ENCODE measurements at places on chromosomes 13 and 19.

DNA sequence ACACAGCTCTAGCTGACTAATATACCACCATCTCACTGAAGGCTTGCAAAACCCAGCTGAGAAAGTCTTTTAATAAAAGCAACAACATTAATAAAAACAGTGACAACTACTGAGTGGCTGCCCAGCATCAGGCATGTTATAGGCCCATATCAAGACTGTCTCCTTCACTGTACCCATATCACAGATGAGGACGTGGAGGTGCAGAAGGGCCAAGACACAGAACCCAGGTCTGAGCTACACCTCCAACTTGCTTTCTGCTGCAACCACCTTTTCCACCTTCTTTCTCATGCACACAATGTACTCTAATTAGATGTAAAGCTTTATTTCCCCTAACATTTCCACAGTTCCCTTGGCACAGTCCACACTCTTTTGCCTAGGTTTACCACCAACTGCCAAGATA is 10.7 kb upstream of the MED26 start:
- no peak for DNase-seq

DNA sequence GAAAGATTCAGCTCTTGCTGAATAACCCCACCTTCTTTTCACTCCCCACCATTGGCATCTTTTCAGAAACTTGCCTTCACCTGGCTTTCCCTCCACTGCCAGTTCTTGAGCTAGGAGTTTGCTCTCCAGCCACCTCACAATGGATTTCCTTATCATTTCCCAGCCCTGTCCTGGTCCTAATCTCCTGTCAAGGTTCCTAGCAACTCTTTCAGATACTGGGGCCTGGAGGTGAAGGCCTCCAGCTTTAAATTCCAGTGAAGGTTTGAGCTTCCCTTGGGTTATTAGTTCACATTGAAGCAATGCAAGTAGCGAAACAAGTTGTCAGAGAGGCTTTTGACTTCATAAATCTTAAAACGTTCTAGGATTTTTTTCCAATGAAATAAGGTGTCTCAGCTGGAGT is 320.8 kb upstream of the MAB21L1 start:
- no peak for DNase-seq

DNA sequence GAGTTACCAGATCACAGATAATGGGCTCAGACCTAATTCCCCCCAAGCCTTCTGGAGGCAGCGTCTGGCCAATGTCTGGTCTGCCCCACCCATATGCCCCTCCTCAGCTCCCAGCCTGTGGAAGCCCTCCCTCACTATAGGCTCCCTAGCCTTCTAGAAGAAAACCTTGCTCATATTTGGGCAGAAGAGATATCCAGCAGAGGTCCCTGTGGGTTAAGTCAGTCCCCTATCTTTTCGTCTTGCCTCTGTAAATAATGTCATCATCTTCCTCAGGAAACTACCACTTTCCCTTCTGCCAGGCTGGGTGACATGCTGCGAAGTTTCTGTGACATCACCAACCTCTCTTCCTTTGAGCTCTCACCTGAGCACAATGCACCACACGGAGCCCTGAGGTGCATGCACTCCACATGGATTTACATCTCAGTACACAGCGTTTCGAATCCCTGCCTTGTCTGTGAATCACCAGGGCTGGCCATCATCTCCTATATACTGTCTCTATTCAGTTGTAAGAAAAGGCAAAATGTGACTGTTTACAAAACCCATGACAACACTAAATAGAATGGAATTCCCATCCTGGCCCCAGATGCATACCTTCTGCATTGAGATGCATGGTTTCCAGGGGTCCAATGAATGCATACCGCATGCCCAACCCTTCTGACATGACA is 112.8 kb downstream of the CRYL1 start:
- DNase-seq = no peak

GRCh38 chr19:5895409-5895808 is 8.2 kb downstream of the NDUFA11 start:
- no peak for DNase-seq

- DNase-seq = no peak
These were observed 76.9 kb downstream of the TNFSF13B start for GRCh38 chr13:108346376-108346775.

DNA sequence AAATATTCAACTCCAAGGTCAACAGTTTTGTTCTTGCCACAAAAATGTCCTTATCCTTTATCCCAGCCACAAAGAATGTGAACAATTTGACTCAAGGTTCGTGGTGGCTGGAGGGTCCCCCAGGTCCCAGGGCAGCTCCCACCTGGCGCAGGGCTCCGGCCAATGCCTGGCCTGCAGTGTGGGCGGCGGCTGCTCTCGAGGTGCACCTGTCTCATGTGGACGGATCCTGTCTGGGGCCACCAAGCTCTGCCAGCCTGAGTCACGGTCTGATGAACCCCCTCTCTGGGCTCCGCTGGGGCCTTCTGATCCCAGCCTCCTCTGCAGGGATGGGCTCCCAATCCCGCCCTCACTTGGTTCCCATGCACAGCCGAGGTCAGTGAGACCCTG is 49.4 kb downstream of the GAS6 start:
- no peak for DNase-seq

GRCh38 chr13:89959074-89959473 is 1388.4 kb upstream of the MIR17HG start:
- DNase-seq = no peak

DNA sequence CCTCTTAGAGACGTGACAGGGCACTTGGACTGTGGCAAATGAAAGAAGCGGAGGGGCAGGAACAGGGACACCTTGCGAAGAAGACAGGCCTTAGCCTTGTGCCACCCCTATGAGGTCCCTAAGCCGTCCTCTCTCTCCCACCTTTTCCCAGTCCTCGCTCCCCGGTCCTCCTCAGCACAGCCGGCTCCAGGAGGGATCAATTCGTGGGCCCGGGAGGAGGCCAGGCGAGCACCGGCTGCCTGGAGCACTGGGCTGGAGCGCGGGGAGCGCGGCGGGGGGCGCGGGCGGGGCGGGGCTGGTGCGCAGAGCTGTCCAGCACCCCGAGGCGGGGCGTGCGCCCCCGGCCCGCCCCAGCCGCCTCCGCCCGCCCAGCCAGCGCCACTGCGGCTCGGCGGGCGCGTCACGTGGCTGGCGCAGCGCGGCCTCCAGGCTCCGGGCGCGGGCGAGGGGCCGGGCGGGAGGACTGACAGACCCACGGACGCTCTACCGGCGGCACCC is at the start of gene LRP3:
LRP3 (plus strand) TSS at position 466 of the 498 bp plus-strand sequence. CDS start 456 bp downstream, outside the sequence.
- peak; percentile 23 for DNase-seq

- no peak for DNase-seq
These were observed 35.0 kb upstream of the FRY start for GRCh38 chr13:31996601-31997000.

DNA sequence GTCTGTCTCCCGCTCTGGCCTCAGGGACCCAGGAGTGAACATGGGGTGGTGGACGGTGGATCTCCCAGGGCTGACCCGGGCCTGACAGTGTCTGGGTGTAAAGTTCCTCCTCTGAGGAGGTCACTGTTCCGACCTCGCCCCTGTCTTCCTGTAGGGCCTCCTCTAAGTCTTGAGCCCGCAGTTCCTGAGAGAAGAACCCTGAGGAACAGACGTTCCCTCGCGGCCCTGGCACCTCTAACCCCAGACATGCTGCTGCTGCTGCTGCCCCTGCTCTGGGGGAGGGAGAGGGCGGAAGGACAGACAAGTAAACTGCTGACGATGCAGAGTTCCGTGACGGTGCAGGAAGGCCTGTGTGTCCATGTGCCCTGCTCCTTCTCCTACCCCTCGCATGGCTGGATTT is at the start of gene SIGLEC9:
SIGLEC9 (plus strand) TSS at position 178 of the 400 bp plus-strand sequence; CDS start at position 247, 69 bp downstream.
- DNase-seq = no peak

GRCh38 chr19:35868172-35868822 is at the start of gene APLP1:
APLP1 (plus strand) TSS chr19:35868574; CDS start chr19:35868637, 63 bp downstream.
- peak; percentile 27 for DNase-seq

DNA sequence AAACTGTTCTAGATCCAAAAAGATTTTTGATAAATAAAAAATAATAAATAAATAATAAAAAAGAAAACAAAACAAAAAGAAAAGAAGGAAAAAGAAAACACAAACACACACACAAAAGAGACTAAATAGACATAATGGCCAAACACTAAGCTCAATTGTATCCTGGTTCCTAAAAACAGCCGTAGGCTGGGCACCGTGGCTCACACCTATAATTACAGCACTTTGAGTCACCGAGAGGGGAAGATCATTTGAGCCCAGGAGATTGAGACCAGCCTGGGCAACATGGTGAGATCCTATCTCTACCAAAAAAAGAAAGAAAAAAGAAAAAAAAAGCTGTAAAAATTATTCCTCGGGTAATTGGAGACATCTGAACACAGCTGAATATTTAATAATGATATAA is 8.9 kb downstream of the ETHE1 start:
- DNase-seq = no peak

DNA sequence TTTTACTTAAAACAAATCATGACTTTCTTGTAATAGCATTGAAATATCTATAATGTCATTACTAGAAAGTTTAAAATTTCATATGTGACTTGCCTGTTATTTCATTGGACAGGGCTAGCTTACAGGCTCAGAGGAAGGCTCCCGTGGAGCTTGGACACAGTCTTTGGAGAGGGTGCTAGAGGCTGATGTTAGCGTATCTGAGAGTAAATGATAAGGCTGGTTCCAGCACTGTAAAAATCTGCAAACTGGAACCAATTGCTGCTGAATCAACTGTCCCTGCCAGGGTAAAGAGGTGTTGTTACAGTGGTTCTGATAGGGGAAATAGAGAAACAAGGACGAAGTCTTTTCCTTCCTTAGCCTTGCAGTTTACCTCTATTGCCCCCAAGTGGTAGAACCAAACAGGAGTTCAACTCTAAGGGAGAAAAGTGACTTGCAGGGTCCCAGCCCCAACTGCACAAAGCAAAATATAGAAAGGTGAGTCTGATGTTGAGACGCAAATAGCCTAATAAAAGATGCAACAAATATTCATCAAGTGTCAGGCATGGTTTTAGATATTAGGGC is 901.7 kb downstream of the DIAPH3 start:
- DNase-seq = no peak

GRCh38 chr19:14577264-14577663 is 5.4 kb upstream of the NDUFB7 start:
- no peak for DNase-seq

DNA sequence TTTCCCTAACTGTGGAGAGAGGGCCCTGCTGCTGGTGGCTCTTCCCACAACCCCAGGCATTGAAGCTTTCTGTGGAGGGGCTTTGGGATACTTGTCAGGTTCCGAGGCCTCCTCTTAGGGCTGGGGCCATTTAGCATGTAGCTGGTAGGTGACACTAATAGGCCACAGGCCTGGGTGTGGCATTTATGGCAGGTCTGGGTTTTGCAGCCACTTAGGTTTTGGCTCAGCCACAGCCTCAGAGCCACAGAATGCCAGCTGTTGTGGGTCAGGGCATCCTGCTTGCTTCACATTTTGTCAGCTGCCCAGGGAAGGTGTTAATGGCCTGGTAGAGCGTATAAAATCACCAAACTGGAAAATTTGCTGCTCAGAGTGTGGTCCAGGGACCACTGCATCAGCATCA is 15.7 kb downstream of the FAM124A start:
- DNase-seq = no peak

DNA sequence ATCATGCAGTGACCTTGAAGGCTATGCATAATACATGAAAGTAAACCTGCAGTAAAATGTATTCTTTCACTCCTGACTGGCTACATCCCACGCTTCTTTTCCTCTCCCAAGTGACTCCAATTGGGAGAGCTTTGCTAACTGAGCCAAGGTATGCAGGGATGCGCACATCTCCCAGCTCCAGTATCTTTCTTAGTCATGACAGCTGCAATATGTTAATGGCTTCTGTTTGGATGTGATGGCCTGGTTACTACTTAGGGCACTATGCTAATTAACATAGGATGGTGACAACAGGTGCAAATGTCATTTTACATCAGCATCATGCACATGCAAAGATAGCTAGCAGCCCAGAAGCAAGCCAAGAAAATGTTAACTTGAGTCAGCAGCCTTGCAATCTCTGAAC is 134.7 kb downstream of the POU4F1 start:
- DNase-seq = no peak

- DNase-seq = no peak
These were observed at the start of gene GPC6 for GRCh38 chr13:93226623-93227279. GPC6 (plus strand) TSS chr13:93226807.

GRCh38 chr19:41696402-41697197 is 8.5 kb upstream of the CEACAM7 start:
- DNase-seq = no peak

DNA sequence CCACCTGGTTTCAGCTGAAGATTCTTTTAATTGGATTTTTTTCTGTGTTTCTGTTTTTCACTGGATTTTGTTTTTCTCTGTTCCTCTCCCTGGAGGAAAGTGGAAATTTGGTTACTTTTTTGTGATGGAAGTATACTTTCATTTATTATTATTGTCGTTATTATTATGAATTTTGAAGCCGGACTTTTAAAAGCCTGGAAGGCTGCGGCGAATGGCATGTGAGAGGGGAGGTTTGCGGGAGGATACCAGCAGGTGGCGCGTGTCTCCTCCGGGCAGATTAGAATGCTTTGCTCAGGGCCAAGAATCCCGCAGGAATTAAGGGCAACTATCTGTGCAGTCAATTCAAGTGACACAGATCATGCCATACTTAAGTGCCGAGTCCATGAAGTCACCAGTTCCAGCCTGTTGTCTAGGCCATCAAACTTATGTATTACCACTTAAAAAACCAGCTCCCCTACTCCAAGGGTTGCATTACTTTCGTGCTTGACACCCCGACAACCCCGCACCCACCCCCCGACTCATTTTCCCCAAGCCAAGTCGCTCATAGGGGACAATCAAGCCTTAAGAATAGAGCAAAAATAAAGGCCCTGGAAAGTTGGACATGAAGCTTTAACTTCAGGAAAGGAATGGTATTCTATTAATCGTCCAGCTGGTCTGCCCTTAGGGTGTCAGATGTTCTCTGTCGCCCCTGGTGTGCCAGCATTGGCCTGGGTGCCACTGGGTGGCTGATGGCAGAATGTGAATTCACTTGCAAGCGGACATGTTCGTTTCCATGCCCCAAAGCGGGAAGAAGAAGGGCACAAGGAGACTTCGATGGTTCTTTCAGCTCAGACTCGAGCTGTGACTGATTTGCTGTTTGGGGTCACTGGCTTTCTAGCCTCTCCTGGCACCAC is 1.3 kb upstream of the LRCH1 start:
- peak; percentile 10 for DNase-seq

GRCh38 chr19:29482855-29483640 is 42.7 kb upstream of the VSTM2B start:
- no peak for DNase-seq

GRCh38 chr13:18978447-18978846 is 203.2 kb downstream of the TUBA3C start:
- no peak for DNase-seq

All from hypothalamus (tissue), 51 donors.